ENCODE measurements at places on chromosomes 5 and 9.

GRCh38 chr5:147307170-147307569 is 72.3 kb downstream of the STK32A start:
- DNase-seq, result no peak

DNA sequence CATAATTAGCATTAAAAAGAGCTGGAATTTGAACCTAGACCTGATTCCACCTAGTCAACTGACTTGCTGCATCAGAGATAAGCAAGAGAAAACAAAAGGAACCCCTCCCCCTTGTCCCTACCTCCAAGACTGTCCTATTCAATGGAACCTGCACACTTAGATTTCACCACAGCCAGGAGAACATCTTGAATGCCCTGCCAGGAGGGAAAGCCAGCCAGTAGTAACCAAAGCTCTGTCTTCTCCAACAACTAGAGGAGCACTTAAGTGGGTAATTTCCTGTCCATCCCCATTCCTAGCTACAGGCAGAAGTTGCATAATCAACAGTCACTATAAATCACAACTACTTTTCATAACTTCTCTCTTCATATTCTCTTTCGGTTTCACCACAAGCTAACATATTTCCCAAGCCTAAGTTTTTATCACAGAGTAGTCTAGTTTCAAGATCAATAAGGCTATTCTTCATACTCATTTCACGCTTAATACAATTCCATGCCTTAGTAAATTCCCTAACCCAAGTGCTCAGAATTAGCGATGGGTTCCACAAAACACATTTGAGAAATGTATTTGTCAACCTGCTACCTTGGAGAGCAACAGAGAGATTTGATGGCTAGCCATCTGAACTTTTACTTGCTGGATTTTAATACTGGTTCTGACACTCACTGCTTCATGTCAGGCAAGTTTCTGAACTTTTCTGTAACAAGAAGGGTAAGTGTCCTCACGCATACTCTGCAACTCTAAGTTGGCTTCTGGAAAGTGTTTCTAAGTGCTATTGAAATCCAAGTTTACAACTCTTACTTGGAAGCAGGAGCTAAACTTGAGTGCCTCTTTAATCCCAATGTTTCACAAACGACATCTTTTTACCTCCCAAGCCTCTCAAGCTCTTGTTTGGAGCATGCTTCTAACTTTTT is 2.0 kb downstream of the DENND1A start:
- DNase-seq, result no peak

DNA sequence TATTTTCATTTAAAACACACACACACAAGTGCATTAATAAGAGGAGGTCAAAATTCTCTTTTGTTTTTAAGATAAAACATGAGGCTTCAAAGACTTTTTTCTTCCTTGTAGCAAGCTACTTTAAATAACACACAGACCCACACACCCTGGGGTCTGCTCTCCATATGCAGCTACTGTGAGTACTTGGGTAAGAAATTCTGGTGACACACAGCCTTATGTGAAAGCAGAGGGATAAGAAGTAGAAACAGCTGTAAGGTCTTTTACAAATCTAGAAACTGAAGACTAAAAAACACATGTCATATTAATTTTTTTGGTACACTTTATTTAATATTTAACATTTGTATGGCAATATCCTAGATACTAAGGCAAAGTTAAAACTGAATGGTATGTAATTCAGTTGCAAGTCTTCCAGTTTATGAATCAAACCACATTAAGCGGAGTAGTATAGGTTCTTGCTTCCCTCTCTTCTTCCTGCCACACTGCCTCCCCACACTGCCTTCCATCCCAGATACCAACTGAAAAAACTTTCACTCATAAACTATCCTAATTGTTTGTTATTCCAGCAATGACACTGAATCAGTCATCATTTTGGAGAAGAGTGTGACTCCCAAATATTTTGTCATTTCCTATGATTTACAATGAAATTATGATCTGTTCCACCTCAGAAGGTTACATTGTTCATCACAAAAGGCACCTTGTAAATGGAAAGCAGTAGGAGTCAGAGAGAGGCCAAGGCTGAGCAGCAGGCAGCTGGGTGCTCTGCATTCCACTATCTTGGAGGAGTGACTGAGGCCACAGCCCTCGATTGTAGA is 92.0 kb downstream of the PLCXD3 start:
- DNase-seq, result no peak

DNA sequence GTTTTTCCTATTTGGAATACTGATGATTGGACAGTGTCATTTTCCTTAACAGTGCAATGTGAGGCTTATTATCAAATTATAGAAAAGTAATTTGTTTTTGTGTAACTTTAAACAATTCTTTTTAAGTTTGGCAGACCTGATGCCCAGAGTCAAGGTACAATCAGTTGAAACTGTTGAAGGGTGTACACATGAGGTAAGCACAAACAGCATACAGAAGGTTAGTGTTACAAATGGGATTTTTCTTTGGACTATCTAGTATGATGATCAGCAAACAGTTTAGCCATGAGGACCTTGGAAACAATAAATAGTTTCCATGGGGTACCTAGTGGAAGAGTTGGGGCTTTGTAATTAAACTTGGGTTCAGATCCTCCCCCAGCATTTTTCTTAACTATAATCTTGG is 16.2 kb downstream of the MTREX start:
- no peak for DNase-seq

DNA sequence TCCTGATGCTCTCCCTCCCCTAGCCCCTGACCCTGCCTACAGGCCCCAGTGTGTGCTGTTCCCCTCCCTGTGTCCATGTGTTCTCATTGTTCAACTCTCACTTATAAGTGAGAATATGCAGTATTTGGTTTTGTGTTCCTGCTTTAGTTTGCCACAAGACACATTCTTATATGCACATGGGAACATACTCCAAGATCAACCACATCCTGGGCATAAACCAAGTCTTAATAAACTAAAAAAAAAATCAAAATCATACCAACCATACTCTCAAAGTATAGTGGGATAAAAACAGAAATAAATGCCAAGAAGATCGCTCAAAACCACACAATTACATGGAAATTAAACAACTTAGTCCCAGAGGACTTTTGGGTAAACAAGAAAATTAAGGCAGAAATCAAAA is 11.2 kb upstream of the ZCCHC9 start:
- no peak for DNase-seq

DNA sequence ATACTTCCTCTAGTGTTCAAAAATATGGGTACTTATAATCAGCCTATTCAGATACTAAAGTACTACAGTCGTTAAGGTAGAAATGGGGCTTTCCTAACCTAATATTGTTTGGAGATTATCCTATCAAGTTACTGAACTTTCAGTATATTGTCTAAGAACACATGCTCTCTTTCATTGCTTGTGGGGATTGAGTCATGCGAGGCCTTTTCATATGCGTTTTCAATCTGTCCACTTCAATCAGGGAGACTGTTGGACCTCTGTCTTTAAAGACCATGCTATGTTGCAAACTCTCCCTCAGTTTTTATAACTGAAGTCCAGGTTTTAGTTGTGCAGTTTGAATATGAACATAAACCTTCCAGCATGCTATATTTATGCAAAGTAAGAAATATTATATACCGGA is 15.0 kb downstream of the PRR16 start:
- no peak for DNase-seq

- DNase-seq, result no peak
These were observed 180.9 kb downstream of the OSTF1 start for GRCh38 chr9:75269197-75269596.

GRCh38 chr5:75574791-75575190 is 36.5 kb upstream of the ANKDD1B start:
- DNase-seq, result no peak

- DNase-seq, result no peak
These were observed 166.8 kb downstream of the PAX5 start for GRCh38 chr9:36867241-36867640.

DNA sequence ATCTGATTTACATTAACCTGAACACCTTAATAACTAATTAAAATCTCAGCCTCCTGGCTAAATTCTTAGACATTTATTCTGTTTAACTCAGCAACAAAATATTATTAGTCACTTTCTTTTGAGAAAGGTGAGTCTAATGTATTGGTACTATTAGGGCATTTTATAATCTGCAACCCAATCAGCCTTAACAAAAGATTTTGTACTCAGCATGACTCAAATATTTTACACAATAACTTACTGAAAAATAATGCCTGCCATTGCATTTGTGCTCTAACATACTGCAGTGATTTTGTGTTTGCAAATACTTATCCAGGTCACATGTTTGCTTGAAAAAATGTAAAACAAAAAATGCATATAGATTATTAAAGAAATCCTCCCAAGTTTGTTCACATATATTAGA is 1129.9 kb downstream of the TAF11L14 start:
- no peak for DNase-seq

DNA sequence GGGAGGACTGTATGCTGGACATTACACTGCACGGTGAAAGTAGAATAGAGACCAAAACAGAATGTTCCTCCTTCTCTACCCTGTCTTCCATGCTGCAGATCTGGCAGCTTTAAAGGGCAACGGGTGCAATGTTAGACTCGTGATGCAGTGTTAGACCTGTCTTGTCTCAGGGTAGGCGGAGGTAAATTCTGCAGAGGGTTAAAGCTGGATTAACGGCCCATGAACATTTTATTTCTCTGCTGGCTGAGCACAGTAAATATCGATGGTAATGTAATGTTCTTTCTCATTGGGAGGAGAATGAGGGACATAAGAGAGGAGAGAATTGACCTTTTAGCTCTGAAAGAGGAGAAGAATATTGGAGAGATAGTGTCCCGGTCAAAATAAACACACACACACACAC is 178.9 kb downstream of the NMUR2 start:
- DNase-seq, result no peak

GRCh38 chr9:8769153-8769552 is 969.6 kb upstream of the DMAC1 start:
- no peak for DNase-seq

- DNase-seq, result peak; percentile 41
These were observed 5.2 kb downstream of the SHROOM1 start for GRCh38 chr5:132825033-132825833.

DNA sequence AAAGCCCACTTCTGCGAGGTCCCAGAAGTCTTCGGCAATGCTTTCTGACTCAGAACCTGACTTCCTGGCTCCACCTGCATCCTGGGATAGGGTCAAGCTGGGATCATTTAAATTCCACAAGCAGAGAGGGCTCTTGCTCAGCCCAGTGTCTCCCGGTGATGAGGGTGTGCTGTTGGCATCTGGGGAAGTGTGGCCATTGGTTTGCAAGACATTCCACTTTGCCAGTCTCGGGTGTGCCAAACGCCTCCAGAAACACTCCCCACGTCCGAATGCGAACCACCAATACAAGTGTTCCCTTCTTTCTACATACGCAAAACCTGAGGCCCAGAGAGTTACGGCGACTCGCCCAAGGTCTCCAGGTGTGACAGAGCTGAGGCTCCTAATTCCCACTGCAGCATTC is 43.1 kb upstream of the FCN2 start:
- DNase-seq, result no peak

DNA sequence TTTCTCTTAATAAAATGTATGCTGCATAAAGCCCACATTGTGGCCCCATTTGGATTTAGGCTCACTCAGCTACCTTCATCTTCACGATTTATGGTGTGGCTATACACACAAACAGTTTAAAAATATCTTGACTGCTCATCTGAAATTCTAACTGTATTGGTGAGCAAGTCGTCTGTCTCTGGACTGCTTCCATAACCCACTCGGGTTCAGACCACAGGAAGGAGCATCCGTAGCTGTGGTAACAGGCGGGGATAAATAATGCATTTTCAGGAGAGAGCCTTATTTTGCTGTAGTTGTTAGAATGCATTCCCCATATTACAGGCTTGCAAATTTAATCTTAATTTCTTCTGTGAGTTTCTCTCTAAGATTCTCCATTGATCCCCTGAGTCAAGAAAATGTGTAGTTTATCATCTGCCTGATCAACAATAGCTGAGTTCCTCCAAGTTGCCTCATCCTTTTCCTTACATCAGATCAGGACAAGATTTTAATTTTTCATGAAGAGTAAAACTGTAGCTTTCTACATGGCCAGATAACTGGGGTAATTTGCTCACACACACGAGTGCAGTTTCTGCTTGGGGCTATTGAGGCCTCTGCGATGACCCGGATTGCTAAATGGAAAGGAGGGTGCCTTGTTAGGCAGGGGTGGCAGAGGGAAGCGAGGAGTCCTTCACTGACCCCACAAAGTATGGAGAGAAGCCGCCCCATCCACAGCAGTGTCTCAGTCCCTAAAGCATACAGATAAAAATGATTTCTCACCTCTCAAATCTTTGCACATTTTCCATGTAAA is 133.9 kb downstream of the FSTL4 start:
- DNase-seq, result no peak

GRCh38 chr9:125632321-125633115 is 74.5 kb downstream of the MAPKAP1 start:
- DNase-seq, result no peak

GRCh38 chr5:157613385-157614245 is 38.0 kb upstream of the ADAM19 start:
- DNase-seq, result no peak

DNA sequence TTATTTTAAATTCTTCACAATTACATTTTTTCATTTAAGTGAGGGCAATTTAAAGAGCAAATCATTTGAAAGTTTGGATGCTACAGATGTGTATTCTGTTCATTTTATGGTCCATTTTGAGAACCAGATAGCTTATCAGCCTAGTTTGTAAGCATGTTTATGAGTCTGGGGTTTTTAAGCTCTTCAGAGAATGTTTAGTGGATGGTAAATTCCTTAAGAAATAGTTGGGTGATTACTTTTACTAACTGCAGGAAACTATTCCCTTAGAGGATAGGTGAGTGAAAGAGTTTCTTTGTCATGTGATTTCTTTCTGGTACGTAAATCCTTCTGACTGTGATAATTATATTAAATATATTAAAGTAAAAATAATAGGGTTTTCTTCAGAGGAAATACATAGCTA is 17.6 kb downstream of the RASGRF2 start:
- no peak for DNase-seq

DNA sequence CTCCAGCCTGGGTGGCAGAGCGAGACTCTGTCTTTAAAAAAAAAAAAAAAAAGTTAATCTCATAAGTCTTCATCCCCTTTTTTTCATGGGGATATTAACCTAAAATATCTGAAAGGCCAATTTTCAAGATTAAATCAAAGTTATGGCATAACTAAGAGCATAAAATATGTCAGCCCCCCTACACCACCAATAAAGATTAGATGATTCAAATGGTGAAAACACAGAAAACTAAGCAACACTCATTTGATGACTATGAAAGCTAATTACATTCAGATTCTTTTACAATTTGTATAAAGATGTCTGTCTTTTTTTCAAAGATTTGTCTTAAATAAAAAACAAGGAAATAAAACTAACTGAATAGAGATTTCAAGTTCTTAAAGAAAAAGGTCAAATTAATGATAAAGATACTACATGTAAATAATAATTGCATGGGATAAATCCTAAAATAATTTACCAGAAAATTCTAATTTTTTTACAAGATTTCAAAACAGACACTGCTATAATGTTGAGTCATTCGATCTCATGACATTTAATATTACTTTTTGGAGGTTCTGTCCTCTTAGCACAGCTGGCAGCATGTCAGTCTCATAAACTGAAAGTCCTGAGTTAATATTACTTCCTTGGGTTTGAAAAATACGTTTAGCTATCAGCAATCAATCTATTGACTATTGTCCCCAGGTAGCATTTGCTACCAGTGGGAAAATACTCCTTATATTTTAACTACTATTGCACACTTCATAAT is 112.9 kb downstream of the KIAA0825 start:
- no peak for DNase-seq

- DNase-seq, result no peak
These were observed 376.9 kb downstream of the DTWD2 start for GRCh38 chr5:118611332-118611945.

Data from left lobe of liver (tissue), 2 donors.